ENCODE measurements at places on chromosomes 7 and 10. TPM values are rescaled to one million over a fixed set of nuclear protein-coding genes. Genes with fewer than 3 reads are reported as not detected.
A peak's percentile ranks its signal among the peaks of the same experiment; 100 is the strongest.

ANXA8 gene
- 0.44 TPM for total RNA-seq

SPRN gene
- total RNA-seq = not detected

LRRC18 gene
- total RNA-seq = not detected

DNA sequence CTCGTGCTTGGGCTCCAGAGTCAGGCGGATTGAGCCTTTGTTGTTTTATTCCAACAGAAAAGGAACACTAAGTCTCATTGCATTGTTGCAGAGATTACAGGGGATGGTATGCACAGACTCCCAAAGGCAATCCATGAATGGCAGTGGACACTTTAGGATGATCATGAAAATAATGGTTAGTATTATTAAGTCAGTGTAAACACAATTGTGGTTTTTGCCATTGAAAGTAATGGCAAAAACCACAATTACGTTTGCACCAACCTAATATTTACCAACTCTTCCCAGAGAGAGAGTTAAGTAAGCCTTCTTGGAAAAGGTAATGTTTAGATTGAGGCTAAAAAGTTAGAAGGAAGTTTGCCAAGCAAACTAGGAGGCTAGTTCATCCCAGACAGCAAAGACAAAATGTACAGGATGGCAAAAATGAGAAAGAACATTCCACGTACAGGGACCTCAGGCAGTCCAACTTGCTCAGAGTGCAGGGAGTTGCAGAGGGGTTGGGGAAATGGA is 72.9 kb upstream of the AMPH start:
- H3K36me3 ChIP-seq = no peaks in the 10 kb centered on the region
- H3K27ac ChIP-seq = no peak overlapping the region
- no peak for DNase-seq
- H3K4me1 ChIP-seq = no peaks in the 10 kb centered on the region
- H3K4me3 ChIP-seq = no peak overlapping the region

MMD2 gene
- not detected for total RNA-seq

- H3K4me3 ChIP-seq = no peak overlapping the region
- H3K4me1 ChIP-seq = peaks cover 15% of the 10 kb centered on the region
- H3K27me3 ChIP-seq = no peaks in the 10 kb centered on the region
- DNase-seq = no peak
- H3K27ac ChIP-seq = no peak overlapping the region
Observed at GRCh38 chr10:122234416-122234815, 36.7 kb upstream of the BTBD16 start.

- no peaks in the 10 kb centered on the region for H3K27me3 ChIP-seq
- peak overlapping the region; percentile 49 for H3K27ac ChIP-seq
- peaks cover 6% of the 10 kb centered on the region for H3K36me3 ChIP-seq
- peaks cover 8% of the 10 kb centered on the region for H3K4me1 ChIP-seq
- H3K4me3 ChIP-seq = no peak overlapping the region
Observed at GRCh38 chr10:103120546-103120945, 72.5 kb downstream of the NT5C2 start.

DNA sequence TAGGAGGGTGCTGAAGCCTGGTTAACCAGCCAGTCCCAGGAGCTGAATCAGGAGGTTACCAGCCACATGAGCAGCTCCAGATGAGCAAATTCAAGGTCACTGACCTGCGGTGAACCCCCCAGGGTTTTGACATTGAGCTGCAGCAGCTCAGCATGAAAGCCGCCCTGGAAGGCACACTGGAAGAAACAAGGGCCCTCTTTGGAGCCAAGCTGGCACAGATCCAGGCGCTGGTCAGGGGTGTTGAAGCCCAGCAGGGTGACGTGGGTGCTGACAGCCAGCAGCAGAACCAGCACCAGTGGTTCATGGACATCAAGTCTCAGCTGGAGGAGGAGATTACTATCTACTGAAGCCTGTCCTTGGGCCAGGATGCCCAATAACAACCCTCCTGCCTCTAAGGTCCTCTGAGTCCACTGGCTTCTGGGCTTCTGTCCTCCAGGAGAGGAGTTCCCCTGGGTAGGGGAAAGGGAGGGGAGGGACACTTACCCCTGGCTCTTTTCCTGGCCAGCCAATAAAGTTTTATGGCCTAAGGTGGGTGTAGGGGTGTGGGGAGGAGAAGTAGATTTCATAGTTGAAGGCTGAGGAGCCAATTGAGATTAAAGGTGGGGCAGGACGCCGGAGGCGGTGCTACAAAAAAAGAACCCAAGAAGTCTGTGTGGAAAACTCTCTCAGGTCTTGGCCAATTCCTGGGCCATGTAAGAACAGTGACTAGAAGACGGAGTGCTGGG is 29.4 kb upstream of the ATOH7 start:
- peak overlapping the region; percentile 81 for H3K27ac ChIP-seq
- no peaks in the 10 kb centered on the region for H3K36me3 ChIP-seq
- no peaks in the 10 kb centered on the region for H3K27me3 ChIP-seq
- H3K4me1 ChIP-seq = peaks cover 5% of the 10 kb centered on the region

DNA sequence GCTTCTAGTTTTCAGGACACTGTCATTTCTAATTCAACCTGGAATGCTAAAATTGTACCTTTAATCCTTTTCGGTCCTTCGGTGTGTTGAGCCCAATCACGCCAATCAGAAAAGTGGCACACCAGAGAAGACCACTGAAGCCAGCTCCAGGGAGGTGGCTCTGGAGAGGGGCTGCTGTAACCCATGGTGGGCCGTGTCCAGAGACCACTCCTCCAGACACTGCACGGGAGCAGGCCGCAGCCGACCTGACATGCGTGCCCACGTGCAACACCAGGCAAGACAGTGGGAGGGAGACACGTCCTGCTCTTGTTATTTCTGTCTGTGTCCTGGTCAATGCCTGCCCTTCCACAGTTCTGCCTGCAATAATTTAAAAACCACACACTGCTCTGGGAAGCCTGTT is 246.1 kb downstream of the ZMYND11 start:
- H3K4me3 ChIP-seq = no peak overlapping the region
- H3K27ac ChIP-seq = no peak overlapping the region
- H3K4me1 ChIP-seq = no peaks in the 10 kb centered on the region

GRCh38 chr10:119412244-119413092 is 130.1 kb downstream of the RGS10 start:
- peaks cover 56% of the 10 kb centered on the region for H3K4me1 ChIP-seq
- no peaks in the 10 kb centered on the region for H3K27me3 ChIP-seq
- H3K27ac ChIP-seq = peak overlapping the region; percentile 84
- no peaks in the 10 kb centered on the region for H3K36me3 ChIP-seq
- H3K4me3 ChIP-seq = no peak overlapping the region
- peak; percentile 82 for DNase-seq

ASZ1 gene
- not detected for total RNA-seq

DNA sequence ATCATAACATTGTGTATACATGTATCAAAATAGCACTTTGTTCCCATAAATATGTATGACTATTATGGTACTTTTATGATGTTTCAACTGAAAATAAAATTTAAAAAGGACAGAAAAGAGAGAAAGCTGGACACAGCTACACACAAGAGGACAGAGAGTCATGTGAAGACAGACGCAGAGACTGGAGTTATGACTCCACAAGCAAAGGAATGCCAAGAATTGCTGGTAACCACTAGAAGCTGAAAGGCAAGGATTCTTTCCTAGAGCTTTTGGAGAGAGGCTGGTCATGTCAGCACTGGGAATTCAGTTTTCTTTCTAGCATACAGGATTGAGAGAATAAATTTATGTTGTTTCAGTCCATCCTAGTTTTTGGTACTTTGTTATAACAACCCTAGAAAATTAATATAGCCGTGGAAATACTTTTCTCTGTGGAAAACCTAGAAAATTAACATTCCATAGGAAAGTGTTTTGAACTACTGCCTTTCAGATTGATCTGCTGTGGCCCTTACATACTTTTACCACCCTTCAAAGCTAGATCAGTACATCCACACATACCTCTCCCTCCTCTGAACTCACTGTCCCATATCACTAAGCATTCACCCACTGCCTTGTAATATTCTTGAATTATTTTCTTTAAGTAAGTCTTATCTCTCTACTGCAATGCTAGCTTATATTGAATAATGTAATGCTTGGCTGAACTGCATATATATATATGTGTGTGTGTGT is 575.3 kb downstream of the IPMK start:
- H3K4me1 ChIP-seq = no peaks in the 10 kb centered on the region
- no peaks in the 10 kb centered on the region for H3K27me3 ChIP-seq
- no peak for DNase-seq
- H3K36me3 ChIP-seq = no peaks in the 10 kb centered on the region

DNA sequence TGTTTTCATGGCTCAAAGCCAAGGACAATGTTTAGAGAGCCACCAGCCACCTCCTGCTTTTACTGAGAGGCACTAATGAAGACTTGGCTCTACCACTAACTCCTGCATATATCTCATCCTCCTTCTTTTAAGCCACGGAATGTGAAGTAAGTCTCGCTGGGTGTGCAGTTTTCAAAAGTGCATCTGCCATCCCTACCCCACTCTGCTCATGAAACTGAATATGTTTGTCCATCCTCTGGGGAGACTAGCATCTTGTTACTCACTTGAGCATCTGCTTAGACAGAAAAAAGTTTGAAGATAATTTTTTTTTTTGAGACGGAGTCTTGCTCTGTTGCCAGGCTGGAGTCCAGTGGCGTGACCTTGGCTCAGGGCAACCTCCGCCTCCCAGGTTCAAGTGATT is 40.8 kb downstream of the EPDR1 start:
- no peak for DNase-seq
- H3K4me3 ChIP-seq = no peak overlapping the region
- H3K4me1 ChIP-seq = no peaks in the 10 kb centered on the region
- H3K36me3 ChIP-seq = no peaks in the 10 kb centered on the region

- H3K27ac ChIP-seq = no peak overlapping the region
- no peak for DNase-seq
- no peaks in the 10 kb centered on the region for H3K36me3 ChIP-seq
- H3K27me3 ChIP-seq = no peaks in the 10 kb centered on the region
- H3K4me3 ChIP-seq = no peak overlapping the region
- no peaks in the 10 kb centered on the region for H3K4me1 ChIP-seq
Observed at GRCh38 chr7:144255471-144255897, 9.1 kb downstream of the OR2A7 start.

- no peak overlapping the region for H3K27ac ChIP-seq
- no peaks in the 10 kb centered on the region for H3K27me3 ChIP-seq
- H3K36me3 ChIP-seq = peaks cover 100% of the 10 kb centered on the region
Observed at GRCh38 chr7:94422827-94423460, 28.2 kb downstream of the COL1A2 start.

GRCh38 chr10:118072840-118073239 is 26.1 kb upstream of the RAB11FIP2 start:
- no peaks in the 10 kb centered on the region for H3K27me3 ChIP-seq
- no peak overlapping the region for H3K27ac ChIP-seq
- DNase-seq = no peak
- H3K4me3 ChIP-seq = no peak overlapping the region
- no peaks in the 10 kb centered on the region for H3K4me1 ChIP-seq

GRCh38 chr10:11913079-11913641 is 90.0 kb downstream of the PROSER2 start:
- no peaks in the 10 kb centered on the region for H3K27me3 ChIP-seq
- no peak overlapping the region for H3K27ac ChIP-seq
- H3K4me1 ChIP-seq = no peaks in the 10 kb centered on the region

- no peaks in the 10 kb centered on the region for H3K36me3 ChIP-seq
- no peaks in the 10 kb centered on the region for H3K27me3 ChIP-seq
Observed at GRCh38 chr7:87170828-87171227, 18.6 kb downstream of the DMTF1 start.

RAB19 gene
- not detected for total RNA-seq

DNA sequence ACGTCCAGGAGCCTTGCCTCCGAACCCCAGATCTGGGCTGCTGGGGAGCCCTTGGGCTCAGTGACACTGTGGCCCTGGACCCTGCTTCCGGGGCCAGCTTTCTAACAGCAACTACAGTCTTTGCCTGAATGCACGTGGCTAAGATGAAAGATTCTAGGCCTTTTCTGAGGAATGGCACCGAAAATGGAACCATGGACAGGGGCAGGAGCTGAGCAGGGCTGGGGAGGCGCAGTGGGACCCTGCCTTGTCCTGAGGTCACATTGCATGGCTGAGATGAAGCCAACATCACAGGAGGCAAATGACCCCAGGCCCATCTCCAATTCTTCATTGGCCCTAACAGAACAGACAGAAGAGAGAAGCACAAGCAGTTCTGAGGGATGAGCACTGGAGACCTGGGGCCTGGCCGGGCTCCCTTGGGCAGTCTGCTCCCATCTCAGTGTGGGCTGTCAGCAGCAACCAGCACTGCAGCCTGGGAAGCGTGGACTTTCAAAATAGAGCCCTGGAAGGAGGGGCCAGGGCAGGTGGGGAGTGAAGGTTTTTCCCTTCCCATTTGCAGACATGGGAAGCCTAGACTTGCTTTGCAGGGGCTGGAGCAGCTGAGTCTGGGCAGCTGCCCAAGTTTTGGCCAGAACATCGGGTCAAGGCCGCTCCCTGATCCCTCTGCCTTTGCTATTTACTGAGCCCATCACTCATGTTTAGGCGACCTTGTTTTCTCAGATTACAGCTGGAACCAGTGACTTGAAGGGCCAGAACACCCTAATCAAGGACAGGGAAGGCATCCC is 114.4 kb upstream of the TCERG1L start:
- no peaks in the 10 kb centered on the region for H3K36me3 ChIP-seq
- H3K27ac ChIP-seq = no peak overlapping the region
- DNase-seq = no peak
- no peaks in the 10 kb centered on the region for H3K4me1 ChIP-seq
- H3K4me3 ChIP-seq = no peak overlapping the region

- no peak overlapping the region for H3K27ac ChIP-seq
- H3K27me3 ChIP-seq = no peaks in the 10 kb centered on the region
- no peak overlapping the region for H3K4me3 ChIP-seq
Observed at GRCh38 chr10:62422068-62422590, 48.0 kb downstream of the ZNF365 start.

GRCh38 chr10:1613511-1613910 is 123.8 kb downstream of the ADARB2 start:
- DNase-seq = no peak
- no peak overlapping the region for H3K27ac ChIP-seq
- H3K36me3 ChIP-seq = no peaks in the 10 kb centered on the region
- H3K4me1 ChIP-seq = no peaks in the 10 kb centered on the region
- H3K4me3 ChIP-seq = no peak overlapping the region
- H3K27me3 ChIP-seq = peaks cover 73% of the 10 kb centered on the region

DNA sequence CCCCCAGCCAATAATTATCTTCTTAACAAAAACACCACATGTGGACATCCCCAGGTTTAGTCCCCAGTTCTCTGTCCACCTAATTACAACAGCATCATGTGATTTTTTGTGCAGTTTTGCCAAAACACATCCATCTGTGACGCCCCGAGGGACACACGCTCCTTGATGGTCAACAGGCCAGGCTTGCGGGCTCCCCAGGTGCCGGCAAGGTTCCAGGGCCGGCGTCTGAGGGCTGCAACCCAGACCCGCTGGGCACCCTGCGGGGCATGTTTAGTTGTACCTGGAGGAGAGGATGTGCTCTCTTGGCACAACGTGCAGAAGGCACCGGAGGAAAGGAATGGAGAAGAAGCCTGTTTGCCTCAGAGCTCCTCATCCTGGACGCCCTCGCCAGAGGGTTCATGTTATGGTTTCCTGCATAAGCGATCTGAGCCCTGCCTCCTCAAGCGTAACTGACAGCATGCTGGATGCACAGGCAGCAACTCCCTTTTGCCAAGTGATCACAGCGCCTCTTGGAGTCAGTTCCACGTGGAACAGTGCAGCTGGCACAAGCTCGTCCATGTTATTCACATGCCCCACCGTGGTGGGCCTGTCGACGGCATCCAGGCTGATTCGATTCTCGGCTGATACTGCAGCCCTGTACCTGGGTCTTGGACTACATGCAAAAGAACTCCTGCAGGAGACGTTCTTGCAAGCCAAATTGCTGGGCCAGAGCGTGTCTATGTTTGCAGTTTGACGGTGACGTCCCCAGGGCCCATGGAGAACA is 41.6 kb downstream of the JAKMIP3 start:
- DNase-seq = no peak
- H3K4me3 ChIP-seq = no peak overlapping the region
- no peaks in the 10 kb centered on the region for H3K36me3 ChIP-seq
- H3K4me1 ChIP-seq = no peaks in the 10 kb centered on the region
- no peak overlapping the region for H3K27ac ChIP-seq
- H3K27me3 ChIP-seq = no peaks in the 10 kb centered on the region

Measured in heart right ventricle (tissue), 16 donors.